RKO (cell line): ENCODE measurements at places on chromosomes 7 and 10.

GRCh38 chr10:126663880-126664279 lies 6.6 kb downstream of the C10orf90 start:
- DNase-seq = no peak

DNA sequence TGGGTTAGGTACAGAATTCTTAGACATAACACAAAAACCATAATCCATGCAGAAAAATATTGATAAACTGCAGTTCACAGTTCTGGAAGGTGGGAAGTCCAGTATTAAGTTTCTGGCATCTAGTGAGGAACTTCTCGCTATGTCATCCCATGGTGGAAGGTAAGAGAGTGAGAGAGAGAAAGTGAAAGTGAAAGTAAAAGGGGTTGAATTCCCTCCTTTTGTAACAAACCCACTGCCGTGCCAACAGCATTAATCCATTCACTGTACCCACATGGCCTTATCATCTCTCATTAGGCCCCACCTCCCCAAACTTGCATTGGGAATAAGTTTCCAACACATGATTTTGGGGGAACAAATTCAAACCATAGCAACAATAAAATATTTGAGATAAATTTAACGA lies 17.1 kb downstream of the ZNF485 start:
- DNase-seq = peak; percentile 55

DNA sequence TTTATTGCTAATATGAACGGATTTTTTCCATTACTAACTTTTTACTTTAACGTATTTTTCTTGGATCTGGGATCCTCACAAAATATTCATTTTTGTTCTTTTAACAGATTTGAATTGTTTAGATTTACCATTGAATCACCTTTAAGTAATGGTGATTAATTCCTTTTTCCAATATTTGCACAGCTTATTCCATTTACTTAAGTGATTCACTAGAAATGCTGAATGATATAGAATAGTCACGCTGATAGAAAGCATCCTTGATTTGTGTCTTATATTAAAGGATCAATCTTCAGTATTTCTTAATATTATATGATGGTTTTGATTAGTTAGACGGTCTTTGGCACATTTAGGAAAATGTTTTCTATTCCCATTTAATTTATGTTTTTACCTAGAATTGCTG lies 116.4 kb upstream of the LRRTM3 start:
- DNase-seq = no peak

GRCh38 chr10:89296220-89296648 lies 5.6 kb upstream of the IFIT2 start:
- DNase-seq = no peak

DNA sequence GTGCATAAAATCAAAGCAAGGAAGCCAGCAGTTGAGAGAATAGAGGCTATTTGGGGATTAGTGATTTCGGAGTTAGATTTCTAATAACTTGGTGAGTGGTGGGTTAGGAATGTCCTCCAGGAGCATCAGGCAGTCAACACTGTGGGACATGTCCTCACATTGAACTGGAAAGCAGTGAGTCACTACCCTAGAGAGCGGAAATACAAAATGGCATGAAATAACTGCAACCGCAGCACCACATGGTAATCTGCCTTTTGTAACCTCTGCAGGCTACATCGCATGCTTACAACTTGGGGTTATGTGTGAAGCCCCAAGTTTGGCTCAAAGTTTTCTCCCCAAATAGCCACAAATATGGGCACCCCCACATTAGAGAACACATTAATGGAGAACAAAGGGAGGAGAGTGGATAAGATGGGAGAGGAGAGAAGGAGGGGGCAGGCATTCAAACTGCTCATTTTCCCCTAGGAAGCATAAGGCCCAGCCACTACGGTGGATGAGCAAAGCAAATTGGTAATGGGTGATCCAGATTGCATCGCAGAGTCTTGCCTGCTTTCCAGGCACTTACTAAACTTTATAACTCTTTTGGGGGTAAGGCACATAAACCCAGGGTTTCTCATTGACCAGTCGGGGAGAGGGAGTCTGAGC lies 22.0 kb upstream of the SLF2 start:
- DNase-seq = peak; percentile 71

DNA sequence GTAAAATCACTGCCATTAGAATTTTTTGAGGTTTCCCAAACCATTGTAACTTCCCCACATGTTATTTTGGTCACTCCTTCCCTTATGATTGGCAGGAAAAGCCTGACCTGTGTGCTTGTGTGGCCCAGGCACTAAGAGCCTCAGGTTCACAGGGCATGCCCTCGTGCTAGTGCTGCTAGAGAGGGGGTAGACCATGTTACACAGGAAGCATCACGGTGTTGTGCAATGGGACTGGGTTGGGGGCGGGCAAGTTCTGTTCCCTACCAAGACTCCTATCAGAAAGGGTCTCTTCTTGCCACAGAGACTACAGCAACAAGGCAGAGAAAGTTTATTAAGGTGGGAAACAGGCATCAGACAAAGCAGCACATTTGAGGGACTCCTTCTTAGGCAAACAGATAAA lies 32.2 kb downstream of the LSM5 start:
- no peak for DNase-seq

DNA sequence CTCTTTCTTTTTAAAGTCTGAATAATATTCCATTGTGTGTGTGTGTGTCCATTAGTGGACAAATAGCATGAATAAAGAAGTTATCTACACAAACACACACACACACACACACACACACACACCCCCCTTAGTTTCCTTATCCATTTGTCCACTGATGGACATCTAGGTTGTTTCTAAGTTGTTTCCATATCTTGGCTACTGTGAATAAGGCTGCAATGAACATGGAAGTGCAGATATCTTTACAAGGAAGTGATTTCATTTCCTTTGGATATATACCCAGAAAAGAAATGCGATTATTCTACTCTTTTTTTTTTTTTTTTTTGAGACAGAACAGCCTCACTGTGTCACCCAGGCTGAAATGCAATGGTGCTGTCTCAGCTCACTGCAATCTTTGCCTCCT lies 113.5 kb downstream of the MBL2 start:
- DNase-seq = no peak

DNA sequence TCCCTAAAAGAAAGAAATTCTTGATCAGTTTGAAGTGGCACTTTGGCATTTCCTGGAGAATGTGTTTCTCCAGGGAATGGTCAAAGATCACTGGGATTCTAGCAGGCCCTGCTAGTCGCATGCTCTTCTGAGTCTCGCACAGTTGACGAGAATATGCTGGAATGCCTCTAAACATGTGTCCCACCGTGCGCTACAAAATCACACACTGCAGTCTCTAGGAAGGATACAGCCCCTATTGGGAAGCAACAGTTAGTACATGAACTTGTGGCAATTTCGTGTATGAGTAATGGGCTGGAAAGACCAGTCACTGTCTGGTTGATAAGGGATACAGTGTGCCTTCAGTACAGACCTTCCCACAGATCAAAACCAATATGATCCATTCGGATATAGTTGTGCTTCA lies 257.9 kb downstream of the PRPF18 start:
- no peak for DNase-seq

GRCh38 chr7:93014410-93014809 lies 103.4 kb downstream of the SAMD9 start:
- DNase-seq = no peak

GRCh38 chr10:51288511-51288910 lies 214.2 kb downstream of the PRKG1 start:
- no peak for DNase-seq

DNA sequence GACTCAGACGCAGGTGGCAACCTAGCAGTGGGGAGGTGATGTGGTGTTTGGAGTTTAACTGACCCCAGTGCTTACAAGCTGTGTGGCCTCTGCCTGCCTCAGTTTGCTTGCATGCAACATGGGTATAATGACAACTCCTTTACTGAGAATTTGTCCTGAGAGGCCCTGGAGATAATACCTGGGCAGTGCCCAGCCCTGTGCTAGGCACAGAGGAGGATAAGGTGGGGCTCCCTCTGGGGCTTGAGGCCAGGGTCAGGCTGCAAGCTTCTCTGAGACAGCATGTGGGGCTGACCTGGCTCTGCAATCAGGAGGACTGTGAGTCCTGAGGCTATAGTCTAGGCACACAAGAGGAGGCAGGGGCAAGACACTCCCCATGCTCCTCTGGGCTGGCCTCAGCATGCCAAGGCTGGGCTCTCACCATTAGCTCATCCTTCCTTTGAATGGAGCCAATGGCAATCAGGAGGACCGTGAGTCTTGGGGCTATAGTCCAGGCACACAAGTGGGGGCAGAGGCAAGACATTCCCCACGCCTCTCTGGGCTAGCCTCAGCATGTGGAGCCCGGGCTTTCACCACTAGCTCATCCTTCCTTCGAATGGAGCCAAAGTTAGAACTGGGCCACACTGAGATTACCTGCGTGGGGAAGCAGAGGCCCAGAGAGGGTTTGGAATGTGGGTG lies 147.9 kb downstream of the RPS24 start:
- no peak for DNase-seq

- DNase-seq = peak; percentile 71
Measured at GRCh38 chr7:100430493-100431285, 1.1 kb downstream of the MEPCE start.

GRCh38 chr7:44318332-44318731 lies 7.1 kb downstream of the CAMK2B start:
- DNase-seq = no peak

DNA sequence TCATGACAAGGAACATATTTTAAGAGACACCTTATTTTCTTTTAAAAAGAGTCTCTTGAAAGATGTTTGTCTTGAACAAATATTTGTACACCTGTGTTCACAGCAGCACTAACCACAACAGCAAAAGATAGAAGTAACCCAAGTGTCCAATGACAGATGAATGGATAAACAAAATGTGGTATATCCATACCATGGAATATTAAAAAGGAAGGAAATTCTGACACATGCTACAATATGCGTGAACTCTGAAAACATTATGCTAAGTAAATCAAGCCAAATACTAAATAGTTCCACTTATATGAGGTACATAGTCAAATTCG lies 17.8 kb downstream of the SGMS1 start:
- DNase-seq = no peak

- DNase-seq = no peak
Measured at GRCh38 chr7:101608772-101609713, 20.1 kb downstream of the MYL10 start.

DNA sequence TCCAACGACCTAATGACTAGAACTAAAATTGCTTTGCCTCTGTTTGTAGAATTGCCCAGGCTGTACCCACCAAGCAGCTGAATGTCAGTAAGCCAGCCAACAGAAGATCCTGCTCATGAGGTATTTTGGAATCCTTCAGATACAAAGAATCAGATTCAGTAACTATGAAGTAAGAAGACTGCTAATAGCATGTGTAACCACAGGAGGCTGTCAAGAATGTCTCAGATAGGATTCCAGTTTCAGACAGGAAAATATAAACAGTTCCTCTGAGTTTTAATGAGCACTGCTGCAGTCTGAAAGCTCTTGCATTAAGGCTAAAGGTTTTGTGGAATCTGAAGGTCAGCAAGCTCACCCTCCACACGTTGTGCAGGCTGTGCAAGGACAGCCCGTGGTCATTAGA lies 112.6 kb upstream of the ADAM12 start:
- no peak for DNase-seq

DNA sequence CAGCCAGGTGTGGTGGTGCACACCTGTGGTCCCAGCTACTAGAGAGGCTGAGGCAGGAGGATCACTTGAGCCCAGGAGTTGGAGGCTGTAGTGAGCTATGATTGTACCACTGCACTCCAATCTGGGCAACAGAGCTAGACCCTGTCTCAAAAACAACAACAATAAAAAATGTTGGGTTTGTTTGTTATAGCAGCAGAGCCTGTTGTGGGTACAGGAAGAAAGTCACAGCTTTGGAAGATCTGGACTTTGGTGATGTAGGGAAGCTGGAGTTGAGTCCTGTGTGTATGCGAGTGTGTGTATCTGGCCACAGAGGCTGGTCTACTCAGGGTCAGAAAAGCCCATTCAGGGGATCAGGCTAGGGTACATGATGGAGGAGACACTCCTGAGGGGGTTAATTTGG lies 3.9 kb downstream of the GRID2IP start:
- no peak for DNase-seq

- no peak for DNase-seq
Measured at GRCh38 chr10:62456611-62457101, 82.5 kb downstream of the ZNF365 start.

DNA sequence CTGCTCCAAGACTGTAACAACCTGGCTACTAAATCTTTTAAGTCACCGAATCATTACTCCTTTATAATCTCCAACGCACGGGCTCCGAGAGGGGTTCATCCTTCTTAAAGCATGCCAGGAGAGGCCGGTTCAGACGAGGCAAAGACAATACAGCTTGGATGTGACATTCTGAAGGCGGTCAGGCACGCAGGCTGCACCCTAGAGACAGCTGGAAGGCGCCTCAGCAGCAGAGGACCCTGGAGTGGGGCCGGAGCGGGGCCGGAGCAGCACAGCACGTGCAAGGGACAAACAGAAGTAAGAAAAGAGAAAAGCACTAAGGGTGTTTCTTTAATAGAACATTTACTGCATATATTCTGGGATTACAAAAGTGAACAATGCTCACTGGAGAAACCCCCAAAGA lies 97.8 kb upstream of the PPP2R2D start:
- no peak for DNase-seq

- DNase-seq = no peak
Measured at GRCh38 chr7:122791959-122792545, 89.3 kb upstream of the RNF148 start.

- DNase-seq = no peak
Measured at GRCh38 chr7:106600569-106601373, 60.2 kb downstream of the CCDC71L start.

DNA sequence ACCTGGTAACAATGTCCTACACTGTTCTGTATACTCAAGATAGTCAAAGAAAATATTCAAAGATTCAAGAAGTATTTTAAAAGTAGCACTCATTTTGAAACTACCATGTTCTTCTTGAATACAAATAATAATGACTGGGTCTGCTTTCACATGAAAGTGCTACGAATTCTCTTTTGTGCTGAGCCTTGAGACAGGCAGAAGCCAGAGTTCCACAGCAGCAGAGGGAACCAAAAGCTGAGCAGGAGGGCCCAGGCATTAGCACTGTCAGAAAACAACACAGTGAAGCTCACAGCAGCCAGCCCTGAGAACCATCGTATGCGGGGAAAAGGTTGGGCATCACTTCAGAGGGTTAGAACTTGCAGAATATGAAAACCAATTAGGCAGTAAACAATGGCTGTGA lies 38.9 kb downstream of the ANKMY2 start:
- DNase-seq = no peak

DNA sequence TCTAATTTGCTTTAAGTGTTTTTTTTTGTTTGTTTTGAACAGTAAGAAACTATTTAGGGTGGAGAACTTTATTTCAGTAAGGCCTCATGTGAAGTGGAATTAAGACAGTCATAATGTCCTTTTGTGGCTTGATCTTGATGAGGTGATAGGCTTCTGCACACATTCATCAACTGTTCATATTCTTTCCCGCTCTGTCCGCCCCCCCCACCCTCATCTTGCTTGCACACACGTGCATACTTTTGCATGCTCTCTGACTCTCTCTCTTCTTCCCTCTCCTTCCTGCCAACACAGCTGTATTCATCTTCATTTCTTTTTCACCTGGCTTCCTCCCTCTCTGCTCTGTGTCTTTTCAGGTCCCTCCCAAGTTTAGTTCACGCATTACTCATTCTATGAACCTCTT lies 429.6 kb downstream of the AUTS2 start:
- DNase-seq = no peak

- no peak for DNase-seq
Measured at GRCh38 chr10:102231357-102232318, 5.5 kb downstream of the ELOVL3 start.
